ENCODE measurements at places on chromosomes 1 and 21.

- peak; percentile 9 for DNase-seq
Measured at GRCh38 chr1:159953536-159954515, at the start of gene SLAMF9. Gene SLAMF9 (minus strand): TSS chr1:159954237. CDS start chr1:159954137, 100 bp downstream.

GRCh38 chr1:2545754-2546514, 10.2 kb upstream of the TNFRSF14 start:
- DNase-seq, result peak; percentile 68

GRCh38 chr1:211632808-211633523, 42.5 kb downstream of the NEK2 start:
- DNase-seq, result no peak

DNA sequence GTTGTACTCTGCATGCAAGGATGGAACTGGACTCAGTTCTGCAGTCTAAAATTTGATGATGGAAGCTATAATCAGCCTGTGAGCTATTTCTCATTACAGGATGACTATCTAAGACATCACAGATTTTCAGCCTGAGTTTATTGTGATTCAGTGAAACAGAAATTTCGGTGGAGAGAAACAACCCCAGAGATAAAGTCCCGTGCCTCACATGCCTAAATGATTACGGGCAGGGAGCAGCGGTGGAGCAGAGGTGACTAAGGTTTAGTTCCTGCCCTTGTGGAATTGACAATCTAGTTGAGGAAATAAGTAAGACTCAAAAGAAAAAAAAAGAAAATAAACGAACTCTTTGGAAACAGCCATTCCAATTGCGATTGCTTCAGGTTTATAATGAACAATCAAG, 96.9 kb downstream of the GRIK3 start:
- no peak for DNase-seq

GRCh38 chr1:22829309-22829989, 118.8 kb downstream of the EPHB2 start:
- DNase-seq, result no peak

DNA sequence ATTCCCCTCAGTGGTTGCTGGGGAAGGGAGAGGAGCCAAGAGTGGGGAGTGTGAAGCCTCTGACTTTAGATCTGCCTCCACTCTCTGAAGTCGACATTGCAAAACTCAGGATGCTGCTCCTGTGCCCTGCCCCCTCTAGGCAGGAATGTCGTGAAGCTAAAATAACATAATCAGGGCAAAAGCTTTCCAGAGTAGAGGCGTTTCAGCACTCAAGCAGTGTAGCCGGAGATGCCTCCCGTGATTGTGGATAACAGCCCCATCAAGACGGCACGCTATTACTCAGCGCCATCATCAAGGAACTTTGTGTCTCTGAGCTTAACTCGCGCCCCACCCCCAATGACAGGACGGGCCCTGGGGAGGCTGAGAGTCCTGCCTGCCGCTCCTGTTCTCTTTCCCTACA, 60.0 kb downstream of the FBXO2 start:
- no peak for DNase-seq

DNA sequence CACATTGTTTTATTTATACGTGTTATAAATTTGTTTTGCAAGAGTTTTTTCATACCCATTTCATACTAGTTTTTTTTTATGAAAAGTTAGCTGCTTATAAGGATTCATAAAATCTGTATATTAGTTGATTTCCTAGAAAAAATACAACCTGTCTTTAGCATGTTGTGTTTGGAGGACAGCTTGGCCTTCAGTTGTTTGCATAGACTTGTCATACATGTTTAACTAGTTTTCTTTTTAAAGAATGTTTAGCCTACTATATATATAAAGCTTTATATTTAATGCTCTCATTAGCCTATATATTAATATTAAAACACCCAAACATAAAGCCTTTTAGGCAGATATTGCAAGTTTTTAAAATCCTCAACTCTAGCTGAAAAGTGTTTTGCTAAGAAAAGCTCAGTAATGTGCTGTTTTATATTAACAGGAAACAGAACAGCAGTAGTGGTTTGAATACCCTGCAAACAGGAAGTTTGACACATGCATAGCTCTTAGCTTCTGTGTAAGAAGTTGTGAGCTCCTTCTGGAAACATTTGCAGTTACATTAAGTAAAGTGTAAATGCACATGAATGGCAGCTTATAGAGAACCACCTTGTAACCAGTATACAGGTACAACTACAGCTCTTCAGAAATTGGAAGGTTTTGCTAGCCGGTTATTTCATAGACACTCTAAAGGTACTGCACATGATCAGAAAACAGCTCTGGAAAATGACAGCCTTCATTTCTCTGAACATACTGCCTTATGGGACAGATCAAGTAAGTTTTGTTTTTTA, at the start of gene PRKACB:
Gene PRKACB, plus strand, starts transcription at position 476 of the 770 bp plus-strand sequence. Its CDS starts 91 bp downstream, at position 567.
- peak; percentile 36 for DNase-seq

DNA sequence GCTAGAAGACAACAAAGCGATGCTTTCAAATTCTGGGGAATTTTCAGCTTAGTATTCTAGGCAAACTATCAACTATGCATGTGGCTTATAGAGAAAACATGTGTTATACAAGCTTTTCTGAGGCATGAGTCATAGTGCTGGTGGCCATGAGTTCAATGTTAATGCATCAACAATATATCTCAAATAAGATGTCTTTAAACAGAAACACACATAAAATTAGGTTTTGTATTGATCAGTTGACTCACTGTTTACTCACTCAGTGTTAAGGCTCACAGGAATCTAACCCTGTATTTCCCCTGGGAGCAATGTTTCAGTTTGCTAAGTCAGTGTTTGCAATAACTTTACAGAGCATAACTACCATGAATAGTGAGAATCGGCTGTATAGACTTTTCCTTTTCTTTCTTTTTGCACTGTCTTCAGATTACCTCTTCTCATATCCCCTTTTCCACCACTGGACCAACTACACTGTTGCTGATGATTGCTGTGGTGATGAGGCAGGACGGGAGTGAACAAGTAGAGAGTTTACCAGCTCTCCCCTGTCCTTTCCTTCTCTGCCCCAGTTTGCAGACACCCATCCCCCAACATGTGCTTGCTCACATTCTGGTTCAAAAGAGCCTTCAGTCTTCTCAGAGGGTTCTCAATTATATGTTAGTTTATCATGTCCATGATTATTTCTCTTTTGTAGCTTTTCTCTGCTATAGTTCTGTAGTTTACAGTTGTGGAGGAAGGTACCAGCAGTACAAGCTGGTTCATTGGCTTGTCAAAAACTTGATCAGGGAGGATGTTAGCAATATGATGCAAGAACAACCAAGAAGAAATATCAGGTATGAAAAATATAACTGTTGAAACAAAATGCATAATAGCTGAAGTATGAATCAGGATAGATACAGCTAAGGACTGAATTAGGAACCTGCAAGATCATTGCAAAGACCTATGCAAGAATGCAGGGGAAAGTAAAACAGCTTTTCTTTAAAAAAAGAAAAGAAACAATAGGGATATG, 23.9 kb downstream of the CD2 start:
- DNase-seq, result peak; percentile 94

DNA sequence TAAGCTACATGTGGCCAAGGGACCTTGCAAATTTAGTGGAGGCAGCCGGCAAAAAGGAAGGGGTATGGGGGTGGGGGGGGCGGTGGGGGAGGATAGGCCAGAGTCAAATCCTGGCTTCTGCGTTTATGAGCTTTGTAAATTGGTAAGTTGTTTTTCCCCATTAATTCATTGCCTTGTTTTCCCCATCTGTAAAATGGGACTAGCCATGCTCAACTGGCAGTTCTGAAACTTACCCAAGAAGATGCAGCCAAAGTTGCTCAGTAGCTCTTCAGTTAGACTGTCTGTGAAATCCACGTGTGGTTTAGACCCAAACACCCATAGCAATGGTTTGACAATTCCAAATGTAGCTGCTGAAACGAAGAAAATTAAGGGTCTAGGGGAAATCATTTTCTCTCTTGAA, 52.3 kb upstream of the FAM89A start:
- no peak for DNase-seq

- no peak for DNase-seq
Measured at GRCh38 chr1:175419684-175420517, 227.3 kb upstream of the KIAA0040 start.
